ENCODE measurements at places on chromosomes 1 and 21.

GRCh38 chr1:172277989-172278388 lies 142.5 kb upstream of the C1orf105 start:
- DNase-seq, result no peak

DNA sequence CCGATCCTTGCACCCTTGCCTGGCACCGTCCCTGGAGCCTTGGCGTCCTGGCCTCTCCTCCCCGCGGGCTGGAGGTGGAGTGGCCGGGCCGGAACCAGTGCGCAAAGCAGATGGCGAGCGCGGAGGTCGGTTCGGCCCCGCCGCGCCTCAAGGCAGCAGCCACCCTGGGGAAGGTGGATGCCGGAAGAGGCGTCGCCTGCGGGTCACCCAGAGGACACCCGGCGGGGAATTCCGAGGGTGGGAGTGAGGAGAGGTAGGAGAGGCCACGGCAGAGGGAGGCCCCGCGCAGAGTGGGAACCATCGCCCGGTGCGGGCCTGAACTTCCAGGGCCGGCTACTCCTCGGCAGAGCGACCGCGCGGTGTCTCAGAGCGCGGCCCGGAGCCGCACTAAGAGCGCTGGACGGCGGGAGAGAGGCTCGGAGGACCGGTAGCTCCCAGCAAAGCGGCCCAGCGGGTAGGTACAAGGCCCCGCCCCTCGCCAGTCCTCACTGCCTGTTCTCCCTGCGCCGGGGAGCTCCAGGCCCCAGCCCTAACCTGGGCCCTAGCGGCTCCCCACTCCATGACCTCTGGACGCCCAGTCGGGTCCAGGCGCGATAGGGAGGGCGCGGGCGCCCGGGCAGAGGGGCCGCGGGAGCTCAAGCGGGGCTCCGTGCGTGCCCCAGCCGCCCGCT lies at the start of gene RNF207:
TSS of gene RNF207 (plus strand) at position 271 of the 671 bp plus-strand sequence. CDS start 417 bp downstream, outside the sequence.
- no peak for DNase-seq

DNA sequence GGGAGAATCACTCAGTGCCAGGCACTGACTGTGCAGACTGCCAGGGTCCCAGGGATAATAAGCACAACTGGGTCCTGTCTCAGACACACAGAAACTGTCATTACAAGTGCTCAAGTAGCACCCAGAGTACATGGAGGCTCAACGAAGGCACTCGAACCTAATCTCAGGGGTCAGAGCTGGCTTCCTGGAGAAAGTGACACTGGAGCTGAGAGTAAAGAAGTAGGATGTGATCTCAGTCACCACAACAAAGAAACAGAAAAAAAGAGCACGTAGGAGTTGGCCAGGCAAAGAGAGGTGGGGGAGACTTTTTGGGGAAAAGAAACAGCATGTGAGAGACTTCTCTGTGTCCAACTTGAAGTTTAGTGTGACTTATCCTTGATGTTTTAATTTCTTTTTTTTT lies 1.3 kb downstream of the CATSPER4 start:
- no peak for DNase-seq

GRCh38 chr1:198681252-198681651 lies 42.4 kb downstream of the PTPRC start:
- DNase-seq, result no peak

DNA sequence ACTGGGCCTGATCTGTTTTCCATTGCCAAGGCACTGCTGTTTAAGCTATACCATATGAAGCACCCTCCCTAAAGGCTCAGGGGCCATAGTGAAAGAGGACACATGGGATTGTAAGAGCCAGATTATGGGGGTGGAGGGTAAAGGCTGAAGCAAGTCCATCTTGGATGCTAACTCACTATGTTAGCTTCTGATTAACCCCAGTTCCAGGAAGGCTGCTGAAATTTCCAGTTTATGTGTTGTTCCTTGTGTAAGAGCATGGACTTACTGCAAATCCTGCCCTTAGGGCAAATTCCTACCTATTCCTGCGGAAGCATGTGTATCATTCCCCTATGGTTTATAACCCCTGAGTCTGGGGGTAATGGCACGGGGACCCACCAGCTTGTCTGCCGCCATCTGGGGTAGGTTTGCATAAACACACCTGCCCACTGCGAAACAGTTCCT lies 91.8 kb upstream of the SERBP1 start:
- DNase-seq, result no peak

DNA sequence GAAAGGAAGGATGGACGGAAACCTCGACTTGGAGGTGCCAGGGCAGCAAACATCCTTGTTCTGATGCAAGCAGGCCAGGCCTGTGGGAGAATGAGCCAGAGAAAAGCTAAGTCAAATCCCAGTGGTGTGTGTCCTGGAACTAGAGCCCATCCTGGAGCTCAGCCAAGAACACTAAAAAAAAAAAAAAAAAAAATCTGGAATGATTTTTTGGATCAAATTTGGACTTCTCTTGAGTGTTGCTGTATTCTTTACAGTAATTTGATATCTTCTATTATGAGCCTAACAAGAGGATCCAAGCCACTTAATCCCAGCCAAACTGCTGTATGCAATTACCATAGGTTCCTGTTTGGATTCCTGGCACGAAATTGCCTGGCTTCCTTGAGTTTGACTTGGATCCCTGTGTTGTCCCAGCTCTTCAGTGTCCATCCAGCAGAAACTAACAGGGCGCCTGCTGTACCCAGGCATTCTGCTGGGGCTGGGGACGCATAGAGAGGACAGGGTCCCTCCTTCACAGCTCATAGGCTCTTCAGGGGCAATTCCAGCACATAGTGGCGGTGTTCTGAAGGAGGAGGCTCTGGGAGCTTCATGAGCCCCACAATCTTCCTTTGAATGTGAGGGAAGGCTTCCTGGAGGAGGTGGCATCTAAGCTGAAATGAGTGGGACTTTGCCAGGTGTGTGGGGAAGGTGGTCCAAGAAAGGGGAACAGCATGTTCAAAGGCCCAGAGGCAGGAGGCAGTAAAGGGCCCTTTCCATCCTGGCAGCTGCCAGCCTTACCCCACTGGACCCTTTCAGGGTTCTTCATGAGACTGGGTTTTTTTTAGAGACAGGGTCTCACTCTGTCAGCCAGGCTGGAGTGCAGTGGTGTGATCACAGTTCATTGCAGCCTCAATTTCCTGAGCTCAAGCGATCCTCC lies 24.7 kb downstream of the EPHX1 start:
- no peak for DNase-seq

- DNase-seq, result no peak
Measured at GRCh38 chr1:202056644-202057334, 46.4 kb downstream of the ELF3 start.

DNA sequence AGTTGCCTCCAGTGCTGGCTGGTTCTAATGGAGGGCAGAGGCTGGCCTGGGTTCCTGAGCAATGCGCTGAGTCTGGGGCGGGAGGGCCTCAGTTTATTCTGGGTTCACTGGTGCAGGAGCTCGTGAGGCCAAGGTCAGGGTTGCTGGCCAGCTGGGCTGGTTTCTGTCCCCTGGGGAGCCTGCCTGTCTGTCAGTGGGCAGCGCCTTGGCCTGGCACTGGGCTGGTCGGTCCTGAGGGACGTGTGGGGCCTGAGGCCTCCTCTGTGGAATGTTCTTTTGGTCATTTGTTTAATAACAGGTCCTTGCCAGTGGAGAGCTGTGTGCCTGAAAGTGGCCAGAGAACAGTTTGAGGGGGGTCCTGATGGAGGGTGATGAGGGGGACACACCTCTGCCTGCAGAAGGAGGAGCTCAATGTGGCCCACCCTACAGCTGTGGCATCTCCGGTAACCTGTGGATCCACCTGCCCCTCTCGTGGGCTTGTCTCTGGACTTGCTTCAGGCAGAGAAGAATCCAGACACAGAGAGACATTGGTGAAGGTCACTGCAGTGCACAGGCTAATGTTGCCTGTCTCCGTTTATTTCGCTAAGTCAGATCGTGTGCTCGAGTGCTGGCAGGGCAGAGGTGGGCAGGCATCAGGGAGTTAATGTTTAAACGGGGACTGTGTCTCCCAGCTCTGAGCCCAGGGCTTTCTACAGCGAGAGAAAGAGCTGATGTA lies 34.6 kb downstream of the COQ8A start:
- DNase-seq, result no peak

DNA sequence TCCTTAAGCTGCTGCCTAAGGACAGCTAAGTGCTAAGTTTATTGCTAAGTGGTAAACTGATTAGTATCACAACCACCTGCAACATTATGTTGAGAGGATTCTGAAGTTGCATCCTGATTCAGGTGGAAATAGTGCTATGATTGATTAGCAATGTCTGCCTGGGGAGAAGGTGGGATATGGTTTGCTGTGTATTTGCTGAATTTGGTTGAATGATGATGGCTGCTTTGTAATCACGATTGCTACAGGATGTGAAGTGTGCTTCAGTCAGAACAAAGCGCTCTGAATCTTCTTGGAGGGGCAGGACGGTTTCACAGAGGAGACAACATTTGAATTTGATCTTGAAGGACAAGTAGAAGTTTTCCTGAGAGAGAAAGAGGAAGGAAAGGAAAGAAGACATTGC lies 226.0 kb downstream of the ST6GALNAC3 start:
- no peak for DNase-seq

GRCh38 chr1:92899780-92900179 lies 61.5 kb downstream of the DIPK1A start:
- DNase-seq, result no peak

DNA sequence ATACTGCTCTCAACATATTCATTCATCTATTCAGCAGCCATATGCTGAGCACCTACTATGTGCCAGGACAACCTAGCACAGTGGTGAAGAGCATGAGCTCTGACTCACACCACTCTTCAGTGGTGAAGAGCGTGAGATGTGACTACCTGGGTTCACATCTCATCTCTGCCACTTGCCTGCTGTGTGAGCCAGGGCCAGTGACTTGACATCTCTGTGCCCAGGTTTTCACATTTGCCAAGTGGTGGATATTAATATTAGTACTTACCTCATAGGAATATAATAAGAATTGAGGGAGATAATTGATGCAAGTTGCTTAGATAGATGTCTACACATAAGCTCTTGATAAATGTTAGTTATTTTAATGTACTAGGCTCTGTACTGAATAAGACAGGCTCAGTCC lies 488.9 kb downstream of the PTPRU start:
- DNase-seq, result no peak

DNA sequence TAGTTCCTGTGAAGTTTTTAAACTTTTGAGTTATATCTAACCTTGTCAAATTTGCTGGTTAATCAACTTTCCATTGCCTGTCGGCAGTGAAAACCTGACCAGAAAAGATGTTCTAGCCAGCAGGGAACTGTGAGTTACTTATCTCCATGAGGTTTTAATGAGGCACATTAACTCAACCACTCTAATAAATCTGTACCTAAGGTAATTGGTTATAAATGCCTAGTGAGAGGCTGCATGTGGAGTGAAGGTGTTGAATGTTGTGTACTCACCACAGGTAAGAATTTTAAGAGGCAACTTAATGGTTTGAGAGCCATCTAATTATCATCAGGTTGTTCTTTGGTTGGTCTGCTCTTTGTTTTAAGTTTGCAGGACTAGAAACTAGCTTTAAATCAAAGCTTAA lies 138.4 kb upstream of the LHX8 start:
- no peak for DNase-seq

- DNase-seq, result no peak
Measured at GRCh38 chr1:215118081-215118480, 35.5 kb downstream of the KCNK2 start.

- no peak for DNase-seq
Measured at GRCh38 chr1:208641579-208642280, 397.5 kb upstream of the PLXNA2 start.

Data from cortex of kidney (tissue), 1 donor.